ENCODE measurements at places on chromosomes 4 and X.

GRCh38 chr4:138643827-138644226 is 371.8 kb upstream of the NOCT start:
- no peak for DNase-seq

GRCh38 chr4:34920032-34920431 is 1324.3 kb downstream of the ARAP2 start:
- no peak for DNase-seq

- no peak for DNase-seq
Observed at GRCh38 chrX:21721195-21721594, 36.7 kb downstream of the SMPX start.

GRCh38 chrX:38805432-38806389 is 4.5 kb downstream of the MID1IP1 start:
- peak; percentile 61 for DNase-seq

DNA sequence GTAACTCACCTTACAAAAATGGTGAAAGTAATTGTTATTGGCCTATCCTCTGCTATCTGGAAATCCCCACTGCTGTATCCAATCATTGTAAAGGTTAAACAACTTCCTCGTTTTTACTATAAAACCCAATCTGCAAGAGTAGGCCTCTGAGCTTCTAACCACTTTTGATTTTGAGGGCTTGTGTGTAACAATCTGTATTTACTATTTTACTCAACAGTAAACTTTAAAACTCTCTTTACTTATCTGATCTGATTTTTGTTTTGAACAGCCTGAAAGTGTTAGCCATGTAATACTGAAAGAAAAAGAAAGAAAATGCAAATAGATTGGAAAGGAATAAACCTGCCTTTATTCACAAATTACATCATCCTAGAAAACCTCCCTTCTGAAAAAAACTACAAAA is 63.1 kb downstream of the SLC10A7 start:
- DNase-seq = no peak

DNA sequence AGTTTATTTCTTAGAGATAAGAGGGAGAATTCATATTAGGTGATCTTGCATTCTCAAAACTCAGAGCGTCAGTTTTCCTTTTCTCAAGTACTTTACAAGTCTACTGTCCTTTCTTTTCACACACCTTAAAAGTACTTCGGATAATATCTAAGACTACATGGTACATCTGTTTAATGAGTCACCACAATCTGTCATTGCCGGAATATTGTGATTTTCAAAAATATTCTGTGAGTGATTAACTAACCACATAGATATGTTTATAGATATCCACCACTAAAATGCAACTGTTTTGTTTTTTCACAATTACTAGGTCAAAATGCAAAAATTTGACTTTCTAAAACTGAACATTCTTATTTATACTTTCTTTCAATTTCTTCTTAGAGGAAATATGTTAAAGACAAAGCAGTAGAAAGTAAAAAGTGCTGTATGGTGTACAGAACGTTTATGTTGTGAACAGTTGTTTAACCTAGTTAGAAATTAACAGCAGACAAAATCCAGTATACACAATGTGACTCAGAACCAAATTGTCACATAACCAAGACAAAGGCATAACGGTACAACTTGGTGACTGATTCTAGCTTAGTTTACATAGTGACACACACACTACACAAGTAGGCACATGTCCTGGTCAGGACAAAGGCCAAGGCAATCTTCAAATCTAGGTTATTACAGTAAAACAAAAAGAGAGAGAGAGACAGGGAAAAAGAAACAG is 482.9 kb downstream of the NAF1 start:
- no peak for DNase-seq

DNA sequence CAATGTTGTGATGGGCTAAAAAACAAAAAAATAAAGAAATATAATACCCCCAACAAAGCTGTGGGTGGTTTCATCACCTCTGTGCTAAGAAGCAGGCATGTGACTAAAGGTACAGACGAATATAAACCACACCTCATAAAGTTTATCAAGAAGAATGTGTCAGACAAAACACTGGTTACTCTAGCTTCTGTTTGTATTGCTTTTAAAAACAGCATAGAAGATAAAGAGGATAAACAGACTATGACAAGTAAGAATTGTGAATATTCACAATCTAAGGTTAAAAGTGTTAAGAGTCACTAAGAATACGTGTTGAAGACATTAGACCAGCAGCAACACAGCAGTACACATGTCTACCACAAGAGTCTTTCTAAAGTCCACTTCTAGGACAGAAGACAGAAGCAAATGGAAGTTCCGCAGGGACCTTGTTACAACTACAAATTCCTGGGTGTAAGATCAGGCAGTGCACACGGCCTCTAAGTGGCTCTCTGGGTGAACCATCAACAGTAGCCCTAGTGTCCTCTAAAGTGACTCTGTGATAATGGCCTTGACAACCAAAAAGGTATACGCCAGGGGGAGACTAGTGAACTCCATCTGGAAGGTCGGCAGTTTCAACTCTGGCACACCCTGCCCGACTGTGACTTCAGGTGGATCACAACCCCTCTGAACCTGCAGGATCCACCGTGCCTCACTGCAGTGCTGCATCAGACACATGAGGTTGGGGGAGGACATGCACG is 8.3 kb upstream of the FGFBP2 start:
- no peak for DNase-seq

- no peak for DNase-seq
Observed at GRCh38 chrX:7314425-7314824, 166.5 kb upstream of the PUDP start.

DNA sequence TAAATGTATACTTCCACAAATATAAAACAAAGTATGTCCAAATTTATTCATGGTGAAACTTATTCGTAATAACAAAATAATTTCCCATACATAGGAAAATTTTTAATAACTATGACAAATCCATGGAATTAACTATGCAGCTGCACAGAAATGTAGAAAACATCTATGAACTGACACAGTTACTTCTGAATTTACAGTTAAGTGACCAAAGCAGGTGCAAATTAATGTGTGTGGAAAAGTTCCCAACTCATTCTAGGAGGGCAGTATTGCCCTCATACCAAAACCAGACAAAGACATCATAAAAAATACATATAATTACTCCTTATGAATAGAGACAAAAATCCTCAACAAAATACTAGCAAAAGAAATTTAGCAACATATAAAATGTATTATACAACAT is 12.5 kb downstream of the LDOC1 start:
- no peak for DNase-seq

DNA sequence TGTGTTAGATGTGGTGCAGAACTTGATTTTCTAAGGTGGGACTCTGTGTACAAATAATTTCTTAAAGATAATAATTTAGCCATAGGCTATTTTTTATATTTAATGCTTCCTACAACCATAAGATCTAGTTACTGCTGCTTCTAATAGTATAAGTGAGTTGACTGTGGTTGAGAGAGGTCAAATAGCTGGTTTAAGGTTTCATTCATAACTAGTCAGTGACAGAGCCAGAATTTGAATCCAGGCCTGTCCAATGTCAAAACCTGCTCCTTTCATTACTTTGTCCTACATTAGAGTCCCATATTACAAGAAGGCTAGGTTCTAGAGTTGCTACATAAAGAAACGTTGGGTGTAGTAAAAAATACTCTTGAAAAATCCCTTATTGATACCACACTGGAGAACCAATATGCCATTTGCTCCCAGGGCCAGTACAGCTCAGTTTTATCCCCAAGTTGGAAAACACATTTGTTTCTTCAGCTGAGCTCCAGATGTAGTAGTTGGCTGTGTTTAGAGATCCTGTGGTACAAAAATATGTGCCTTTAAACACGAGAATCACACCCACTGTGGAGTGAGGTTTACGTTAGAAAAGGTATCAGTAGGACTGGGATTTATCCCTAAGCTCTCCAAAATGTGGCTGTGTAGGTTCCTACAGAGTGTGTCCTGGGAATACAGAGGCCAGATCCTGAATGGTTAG is 84.3 kb downstream of the REPS2 start:
- no peak for DNase-seq

- no peak for DNase-seq
Observed at GRCh38 chrX:125319646-125320521, at the start of gene TEX13C. TSS of gene TEX13C (plus strand) at chrX:125319871. CDS start at chrX:125320120, 249 bp downstream.

GRCh38 chr4:131002132-131002531 is 1906.2 kb downstream of the C4orf33 start:
- no peak for DNase-seq

GRCh38 chrX:136822337-136823095 is 41.8 kb upstream of the ARHGEF6 start:
- no peak for DNase-seq

GRCh38 chrX:7169627-7170026 is 21.7 kb upstream of the PUDP start:
- no peak for DNase-seq

GRCh38 chr4:166546009-166546408 is 673.0 kb downstream of the TLL1 start:
- no peak for DNase-seq

DNA sequence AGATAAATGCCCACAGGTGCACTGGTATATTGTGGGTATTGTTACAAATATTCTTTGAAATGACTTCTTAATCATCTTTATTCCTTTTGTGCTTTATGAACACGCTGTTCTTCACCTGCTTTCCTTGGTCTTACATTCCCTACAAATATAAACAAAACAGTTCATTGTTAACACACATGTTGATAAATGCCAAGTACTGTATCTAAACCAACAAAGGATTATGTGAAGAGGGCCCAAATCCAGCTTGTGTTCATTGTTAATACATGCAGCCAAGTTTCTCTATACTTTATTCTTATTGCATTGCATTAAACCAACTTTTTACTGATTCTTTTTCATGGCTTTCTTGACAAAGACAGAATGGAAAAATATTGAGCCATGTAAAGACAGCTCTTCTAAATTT is 42.8 kb downstream of the AREG start:
- DNase-seq = no peak

DNA sequence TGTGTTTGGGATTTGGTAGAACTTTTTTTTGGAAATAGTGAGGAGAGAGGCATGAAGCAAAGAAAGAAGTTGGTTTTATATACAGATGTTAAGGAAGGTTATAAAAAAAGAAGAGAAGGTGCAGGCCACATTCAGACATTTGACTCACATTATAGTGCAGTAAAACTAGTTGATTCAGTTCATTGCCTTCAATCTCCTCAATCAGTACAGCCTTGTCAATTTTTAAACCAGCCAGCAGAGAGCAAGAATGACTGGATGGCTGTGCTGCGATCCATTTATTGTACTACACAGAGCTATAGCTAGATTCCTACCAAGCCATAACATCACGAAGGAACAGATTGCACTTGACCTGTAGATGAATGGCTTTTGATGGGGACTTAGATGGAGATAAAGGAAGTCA is 79.7 kb upstream of the LSM6 start:
- DNase-seq = no peak

- no peak for DNase-seq
Observed at GRCh38 chrX:121456315-121456714, 408.9 kb downstream of the GLUD2 start.

GRCh38 chr4:170202721-170203120 is 113.0 kb upstream of the AADAT start:
- DNase-seq = no peak

DNA sequence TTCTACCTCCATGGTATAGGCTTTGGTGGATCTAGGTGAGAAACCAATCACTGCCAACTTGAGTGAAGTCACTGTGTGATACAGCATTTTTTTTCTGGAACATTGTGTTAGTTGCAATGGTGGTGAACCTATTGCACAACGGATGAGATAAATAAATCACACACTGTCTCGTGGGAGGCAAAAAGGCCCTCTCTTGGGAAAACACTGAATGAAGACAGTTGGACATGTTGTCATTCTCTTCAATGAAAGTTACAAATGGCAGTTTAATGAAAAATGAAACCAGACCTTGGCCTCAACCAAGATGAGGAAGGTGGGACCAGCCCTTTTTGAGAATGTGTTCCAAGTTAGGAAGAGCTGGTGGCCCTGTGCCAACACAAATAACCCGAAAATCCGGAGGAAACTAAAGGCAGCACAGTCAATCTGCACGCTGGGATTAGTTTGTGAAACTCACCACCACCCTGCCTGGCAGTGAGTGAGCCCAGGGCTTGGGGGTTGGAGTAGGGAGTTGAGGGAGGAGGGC is 5.4 kb upstream of the ADGRG2 start:
- DNase-seq = no peak

GRCh38 chr4:182924497-182924896 is 7.3 kb upstream of the DCTD start:
- DNase-seq = no peak

- no peak for DNase-seq
Observed at GRCh38 chrX:39063037-39063436, 261.8 kb downstream of the MID1IP1 start.

GRCh38 chr4:183291070-183291469 is 29.0 kb downstream of the CLDN22 start:
- no peak for DNase-seq

GRCh38 chrX:45851434-45851991 is 650.8 kb upstream of the DIPK2B start:
- peak; percentile 32 for DNase-seq

- DNase-seq = no peak
Observed at GRCh38 chr4:72275381-72275780, 243.6 kb downstream of the NPFFR2 start.

- DNase-seq = no peak
Observed at GRCh38 chr4:16212138-16212782, 14.0 kb downstream of the TAPT1 start.

DNA sequence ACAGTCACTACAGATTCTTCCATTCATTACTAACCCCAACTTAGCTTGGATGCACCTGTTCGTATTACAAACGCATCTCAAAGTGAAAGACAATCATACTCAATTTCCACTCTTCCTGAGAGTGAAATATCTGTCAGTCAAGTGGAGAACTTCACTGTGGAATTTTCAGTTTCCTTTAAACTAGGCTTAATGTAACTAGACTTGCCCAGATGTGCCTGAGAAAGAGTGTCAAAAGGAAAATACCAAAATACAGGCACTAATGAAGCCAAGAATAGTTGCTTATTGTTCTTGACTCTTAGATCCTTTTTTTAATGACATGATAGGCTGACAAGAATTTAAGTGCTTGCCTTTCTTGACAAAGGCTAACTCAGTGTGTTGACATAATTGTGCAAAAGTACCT is 72.4 kb upstream of the NR3C2 start:
- DNase-seq = no peak

DNA sequence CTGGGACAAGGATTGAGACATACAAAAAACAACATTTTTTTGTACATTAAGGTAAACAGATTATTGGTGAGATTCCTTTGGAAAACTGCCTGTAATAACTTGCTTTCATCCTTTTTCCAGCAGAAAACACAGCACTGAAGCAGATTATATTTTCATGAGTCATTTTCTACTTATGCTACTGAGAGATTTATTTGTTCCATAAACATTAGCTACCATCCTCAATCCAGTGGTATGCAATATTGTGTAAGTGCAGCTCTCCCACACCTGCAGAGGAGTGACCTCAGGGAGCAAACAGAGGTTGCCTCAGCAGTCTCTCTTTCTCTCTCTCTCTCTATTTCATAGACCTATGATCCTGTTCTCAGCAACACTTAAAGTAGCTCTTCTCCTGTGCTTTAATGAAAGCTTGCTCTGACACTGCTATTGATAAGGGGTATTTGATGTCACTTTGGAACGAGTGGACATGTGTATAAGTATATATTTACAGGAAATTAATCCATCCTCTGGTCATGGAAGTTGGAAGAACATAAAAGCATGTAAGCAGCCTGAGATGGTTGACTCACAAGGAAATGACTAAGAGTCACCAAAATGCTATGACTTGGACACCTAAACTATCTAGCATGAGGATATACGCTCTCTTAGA is 163.7 kb upstream of the SPANXC start:
- no peak for DNase-seq

Measured in activated CD4-positive, alpha-beta T cell treated with anti-CD3 and anti-CD28 coated beads, Interleukin-2, amount 50 U/mL, for 1 hour (primary cell).